Stimulated activated CD8-positive, alpha-beta memory T cell treated with anti-CD3 and anti-CD28 coated beads, Interleukin-7, amount 100 ng/mL, for 48 hours (primary cell): ENCODE measurements at places on chromosomes 1 and 21.
A peak's percentile ranks its signal among the peaks of the same experiment; 100 is the strongest.

- peak; percentile 17 for DNase-seq
Measured at GRCh38 chr21:31273278-31273677, 70.8 kb downstream of the TIAM1 start.

DNA sequence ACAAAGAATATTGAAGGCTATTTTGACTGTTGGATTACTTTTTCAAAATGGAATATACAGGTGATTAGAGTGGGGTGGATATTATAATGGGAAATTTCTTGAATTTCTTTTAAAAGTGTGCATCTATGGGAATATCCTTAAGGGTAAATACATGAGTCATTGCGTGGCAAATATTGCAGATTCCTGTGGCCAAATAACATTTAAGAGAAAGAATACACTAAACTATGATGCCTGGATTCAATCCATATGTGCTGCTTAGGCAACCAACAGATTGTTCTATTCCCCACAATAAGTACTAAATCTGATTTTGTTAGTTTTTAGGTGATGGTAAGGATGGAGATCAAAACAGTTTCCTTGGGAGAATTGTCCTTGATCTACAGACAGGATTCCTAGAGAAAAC lies 119.5 kb downstream of the HMCN1 start:
- DNase-seq, result no peak

- DNase-seq, result no peak
Measured at GRCh38 chr1:214514819-214515383, 36.5 kb downstream of the PTPN14 start.

- peak; percentile 1 for DNase-seq
Measured at GRCh38 chr21:23887725-23888306, 1719.5 kb downstream of the MRPL39 start.

DNA sequence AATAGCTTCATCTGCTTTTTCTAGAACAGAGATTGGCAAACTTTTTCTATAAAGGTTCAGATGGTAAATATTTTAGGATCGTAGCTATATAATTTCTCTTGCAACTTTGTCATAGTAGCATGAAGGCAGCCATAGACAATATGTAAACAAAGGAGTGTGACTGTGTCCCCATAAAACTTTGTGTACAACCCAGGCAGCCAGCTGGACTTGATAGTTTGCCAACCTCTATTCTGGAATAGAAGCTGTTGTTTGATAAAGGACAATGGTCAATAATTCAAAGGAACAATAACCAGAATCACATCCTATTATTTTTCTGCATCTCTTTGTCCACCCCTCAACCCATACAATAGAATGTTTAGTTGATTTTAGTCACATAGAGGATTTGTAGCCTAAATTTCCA lies 286.7 kb downstream of the LMX1A start:
- DNase-seq, result no peak

GRCh38 chr1:198363625-198364151 lies 176.8 kb downstream of the ATP6V1G3 start:
- no peak for DNase-seq
